Heart right ventricle (tissue), 16 donors: ENCODE measurements at places on chromosomes 4 and X.

- no peak for DNase-seq
- H3K27me3 ChIP-seq: no peaks in the 10 kb centered on the region
- H3K4me1 ChIP-seq: peaks cover 21% of the 10 kb centered on the region
Measured at GRCh38 chr4:726838-727237, 21.2 kb downstream of the PCGF3 start.

DNA sequence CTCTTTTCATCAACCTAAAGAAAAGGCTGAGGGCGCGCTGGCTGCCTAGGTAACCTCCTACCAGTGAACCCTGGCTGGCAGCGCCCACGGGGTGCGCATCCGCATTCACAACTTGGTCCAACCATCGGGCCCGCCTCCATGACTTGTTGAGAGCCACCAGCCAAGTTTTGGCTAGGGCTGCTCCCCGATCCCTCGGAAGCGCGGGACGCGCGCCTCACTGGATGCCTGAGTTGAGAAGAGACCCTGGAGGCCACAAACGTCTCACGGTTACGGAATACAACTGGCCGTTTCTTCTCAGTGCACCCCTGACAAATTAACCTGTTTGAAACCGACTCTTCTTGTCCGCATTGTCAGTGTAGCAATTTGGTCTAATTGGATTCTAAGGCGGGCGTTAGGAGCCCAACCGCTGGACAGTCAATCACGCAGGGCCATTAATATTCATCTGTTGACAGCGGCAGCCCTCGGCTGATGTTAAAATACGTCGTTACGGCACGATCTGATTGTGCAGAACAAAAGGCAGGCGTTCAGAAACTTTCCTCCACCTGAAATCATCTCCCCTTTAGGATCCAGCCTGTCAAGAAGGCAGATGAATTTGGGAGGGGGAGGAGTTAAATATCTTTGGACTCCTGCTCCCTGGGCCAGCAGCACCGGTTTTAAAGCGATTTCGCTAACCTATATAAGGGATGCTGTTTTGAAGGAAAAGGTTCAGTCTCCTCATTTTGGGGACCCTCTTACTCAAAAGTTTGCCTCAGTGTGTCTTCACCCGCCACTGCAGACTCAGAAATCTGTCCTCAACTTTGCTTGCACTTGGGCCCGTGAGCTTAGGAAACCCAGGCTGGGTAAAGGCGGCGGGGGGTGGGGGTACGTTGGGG, 1.2 kb downstream of the GPC3 start:
- no peak for DNase-seq
- peaks cover 11% of the 10 kb centered on the region for H3K27me3 ChIP-seq
- H3K4me1 ChIP-seq: no peaks in the 10 kb centered on the region
- peak overlapping the region; percentile 36 for H3K4me3 ChIP-seq
- no peak overlapping the region for H3K27ac ChIP-seq

DNA sequence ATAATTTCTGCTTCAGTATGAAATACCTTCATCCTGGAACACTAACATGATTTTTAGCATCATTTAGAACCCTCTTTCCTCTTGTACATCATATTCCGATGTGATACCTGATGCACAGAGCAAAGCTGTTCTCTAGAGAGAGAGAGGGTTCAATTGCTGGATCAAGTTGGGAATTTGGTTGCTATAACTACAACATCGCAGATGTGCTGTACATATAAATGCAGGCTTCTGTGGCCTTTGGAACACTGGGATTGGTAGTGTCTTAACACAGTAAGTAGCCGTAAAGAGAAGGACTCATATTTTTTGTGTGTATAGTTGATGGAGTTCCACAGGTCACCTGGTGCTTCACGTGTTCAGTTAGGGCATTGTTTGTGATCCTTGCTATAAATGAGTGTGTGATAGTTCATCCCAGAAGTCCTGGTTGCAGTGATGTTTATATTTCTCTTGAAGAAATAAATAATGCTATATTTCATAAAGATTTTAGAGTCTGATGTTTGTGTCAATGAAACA, 119.2 kb downstream of the RAPGEF2 start:
- no peak overlapping the region for H3K27ac ChIP-seq
- peaks cover 2% of the 10 kb centered on the region for H3K4me1 ChIP-seq
- H3K4me3 ChIP-seq: no peak overlapping the region
- no peaks in the 10 kb centered on the region for H3K27me3 ChIP-seq
- H3K36me3 ChIP-seq: no peaks in the 10 kb centered on the region
- no peak for DNase-seq

DNA sequence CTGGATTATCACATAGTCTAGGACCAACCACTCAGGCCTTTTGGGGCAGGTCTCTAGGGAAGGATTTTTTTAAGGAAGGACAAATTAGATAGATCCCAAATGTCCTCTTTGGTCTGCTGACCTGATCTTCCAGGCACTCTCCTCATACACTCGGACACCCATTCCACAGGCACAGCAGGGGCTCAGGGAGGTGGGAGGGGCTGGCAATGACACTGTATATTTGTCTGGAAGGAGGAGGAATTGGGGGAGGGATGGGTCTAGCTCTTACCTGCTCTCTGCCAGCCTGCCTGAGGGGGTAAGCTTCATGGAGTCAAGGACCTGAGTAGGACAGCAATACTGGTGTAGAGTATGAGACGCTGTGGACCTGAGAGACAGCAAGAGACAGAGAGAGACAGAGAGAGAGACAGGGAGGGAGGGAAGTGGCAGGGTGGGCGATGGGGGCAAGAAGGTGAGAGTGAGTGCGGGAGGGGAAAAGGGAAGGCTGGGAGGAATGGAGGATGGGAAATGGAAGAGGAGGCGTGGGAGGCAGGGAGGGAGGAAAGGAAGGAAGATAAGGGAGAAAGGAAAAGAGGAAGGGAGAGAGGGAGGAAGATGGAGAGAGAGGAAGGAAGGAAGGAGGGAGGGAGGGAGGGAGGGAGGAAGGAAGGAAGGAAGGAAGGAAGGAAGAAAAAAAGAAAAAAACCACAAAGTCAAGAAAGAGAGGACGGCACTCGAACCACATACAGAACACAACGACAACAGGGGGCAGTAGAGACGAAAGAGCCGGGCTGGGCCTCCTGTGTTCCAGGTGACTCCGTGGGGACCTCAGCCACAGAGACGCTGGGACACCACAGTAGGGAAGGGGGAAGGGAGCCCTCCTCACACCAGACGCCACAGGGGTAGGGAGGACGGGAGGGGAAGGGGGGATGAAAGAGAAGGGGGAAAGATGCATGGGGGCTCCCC, 1.8 kb downstream of the IQSEC2 start:
- H3K27ac ChIP-seq: no peak overlapping the region
- peak overlapping the region; percentile 56 for H3K4me3 ChIP-seq
- no peaks in the 10 kb centered on the region for H3K36me3 ChIP-seq

- no peaks in the 10 kb centered on the region for H3K36me3 ChIP-seq
- H3K27me3 ChIP-seq: peaks cover 23% of the 10 kb centered on the region
- H3K4me1 ChIP-seq: peaks cover 3% of the 10 kb centered on the region
- no peak overlapping the region for H3K4me3 ChIP-seq
- no peak overlapping the region for H3K27ac ChIP-seq
Measured at GRCh38 chr4:82038936-82039335, 334.9 kb downstream of the HNRNPD start.

DNA sequence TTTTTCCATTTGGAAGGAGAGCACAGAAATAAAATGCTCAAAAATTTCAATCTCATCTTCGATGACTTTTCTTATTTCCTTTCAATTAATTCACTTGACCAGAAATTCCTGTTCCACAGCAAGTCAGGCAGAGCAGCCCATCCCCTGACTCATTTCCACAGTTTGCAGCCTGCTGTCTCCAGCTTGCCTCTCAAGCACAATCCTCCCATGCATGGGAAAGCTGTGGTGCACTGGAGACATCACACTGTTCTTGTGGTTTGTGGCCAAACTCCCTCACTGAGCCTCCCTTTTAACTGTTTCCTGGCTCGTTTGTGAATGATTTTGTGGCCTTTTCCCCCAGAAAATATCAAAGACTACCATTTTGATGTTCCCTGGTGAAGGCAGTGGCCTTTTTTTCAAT, 114.0 kb upstream of the ENPEP start:
- H3K36me3 ChIP-seq: no peaks in the 10 kb centered on the region
- no peak for DNase-seq
- no peak overlapping the region for H3K4me3 ChIP-seq
- no peaks in the 10 kb centered on the region for H3K27me3 ChIP-seq

DNA sequence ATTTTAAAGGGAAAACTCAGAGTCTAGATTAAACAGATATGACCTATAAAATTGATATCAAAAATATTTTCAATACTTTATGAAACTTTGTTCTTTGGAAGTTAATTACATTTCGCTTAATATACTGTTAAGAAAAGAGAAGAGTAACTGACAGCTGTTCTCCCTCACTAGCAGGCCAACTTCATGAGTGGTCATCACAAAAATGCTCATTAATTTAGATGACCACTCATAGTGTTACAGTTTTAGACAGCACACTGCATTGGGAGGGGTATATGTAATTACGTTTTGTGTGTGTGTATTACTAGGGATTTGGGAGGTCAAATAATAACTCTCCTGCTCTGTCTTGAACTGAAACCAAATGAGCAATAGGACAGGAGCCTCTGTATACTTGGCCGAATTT, 80.2 kb upstream of the EDNRA start:
- DNase-seq: no peak
- no peak overlapping the region for H3K27ac ChIP-seq
- H3K27me3 ChIP-seq: no peaks in the 10 kb centered on the region

- H3K36me3 ChIP-seq: no peaks in the 10 kb centered on the region
- DNase-seq: peak; percentile 6
- H3K27ac ChIP-seq: peak overlapping the region; percentile 1
- H3K4me3 ChIP-seq: peak overlapping the region; percentile 16
- peaks cover 13% of the 10 kb centered on the region for H3K4me1 ChIP-seq
- no peaks in the 10 kb centered on the region for H3K27me3 ChIP-seq
Measured at GRCh38 chr4:124745985-124746801, 33.7 kb upstream of the ANKRD50 start.

DNA sequence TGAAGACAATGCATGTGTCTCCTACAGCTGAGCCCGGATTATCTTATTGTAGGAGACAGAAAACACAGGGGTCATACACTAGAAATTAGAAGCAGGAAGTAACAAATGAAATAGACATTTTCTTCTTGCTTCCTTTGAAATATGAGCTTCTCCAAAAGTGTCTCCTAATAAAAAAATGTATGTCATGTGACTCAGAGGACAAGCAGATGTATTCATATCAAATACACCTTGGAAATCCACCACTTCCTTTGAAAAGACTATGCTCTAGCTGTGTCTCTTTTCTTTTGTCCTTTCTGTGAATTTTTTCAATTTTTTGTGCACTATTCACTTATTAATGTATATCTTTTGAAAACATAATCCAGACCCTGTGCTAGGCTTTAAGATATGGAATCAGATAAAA, 1906.2 kb downstream of the C4orf33 start:
- H3K4me1 ChIP-seq: no peaks in the 10 kb centered on the region
- H3K36me3 ChIP-seq: no peaks in the 10 kb centered on the region
- H3K27me3 ChIP-seq: no peaks in the 10 kb centered on the region
- no peak overlapping the region for H3K27ac ChIP-seq

DNA sequence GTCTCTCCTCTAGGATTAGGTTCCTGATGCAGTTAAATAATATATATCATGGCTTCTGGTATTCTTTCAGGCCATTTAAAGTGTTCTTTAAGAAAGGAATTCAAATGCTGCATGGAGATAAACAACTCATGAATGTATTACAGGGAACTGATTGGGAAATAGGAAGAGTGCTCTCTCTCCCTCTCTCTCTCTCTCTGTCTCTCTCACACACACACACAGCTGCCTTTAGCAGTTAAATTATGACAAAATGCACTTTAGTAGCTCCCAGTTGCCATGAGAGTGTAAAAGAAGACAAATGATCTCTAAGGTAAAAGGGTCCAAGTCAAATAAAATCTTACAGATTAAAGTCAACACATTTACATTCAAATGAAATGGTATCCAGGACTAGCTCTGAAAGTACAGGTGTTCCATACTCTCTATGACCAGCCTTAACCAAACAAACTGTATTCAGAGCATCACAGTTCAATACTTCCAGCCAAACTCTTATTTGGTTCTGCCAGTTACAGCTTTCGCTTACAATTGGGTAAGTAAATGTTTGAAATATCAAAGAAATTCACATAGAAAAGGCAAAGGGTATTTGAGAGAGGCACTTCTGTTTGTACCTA, 94.7 kb upstream of the CXXC4 start:
- H3K27ac ChIP-seq: no peak overlapping the region
- peaks cover 23% of the 10 kb centered on the region for H3K4me1 ChIP-seq
- DNase-seq: no peak

- no peaks in the 10 kb centered on the region for H3K36me3 ChIP-seq
- H3K4me1 ChIP-seq: no peaks in the 10 kb centered on the region
- DNase-seq: no peak
Measured at GRCh38 chr4:166518315-166518714, 645.3 kb downstream of the TLL1 start.
